ENCODE measurements at places on chromosomes 5 and 9.
A peak's percentile ranks its signal among the peaks of the same experiment; 100 is the strongest.

DNA sequence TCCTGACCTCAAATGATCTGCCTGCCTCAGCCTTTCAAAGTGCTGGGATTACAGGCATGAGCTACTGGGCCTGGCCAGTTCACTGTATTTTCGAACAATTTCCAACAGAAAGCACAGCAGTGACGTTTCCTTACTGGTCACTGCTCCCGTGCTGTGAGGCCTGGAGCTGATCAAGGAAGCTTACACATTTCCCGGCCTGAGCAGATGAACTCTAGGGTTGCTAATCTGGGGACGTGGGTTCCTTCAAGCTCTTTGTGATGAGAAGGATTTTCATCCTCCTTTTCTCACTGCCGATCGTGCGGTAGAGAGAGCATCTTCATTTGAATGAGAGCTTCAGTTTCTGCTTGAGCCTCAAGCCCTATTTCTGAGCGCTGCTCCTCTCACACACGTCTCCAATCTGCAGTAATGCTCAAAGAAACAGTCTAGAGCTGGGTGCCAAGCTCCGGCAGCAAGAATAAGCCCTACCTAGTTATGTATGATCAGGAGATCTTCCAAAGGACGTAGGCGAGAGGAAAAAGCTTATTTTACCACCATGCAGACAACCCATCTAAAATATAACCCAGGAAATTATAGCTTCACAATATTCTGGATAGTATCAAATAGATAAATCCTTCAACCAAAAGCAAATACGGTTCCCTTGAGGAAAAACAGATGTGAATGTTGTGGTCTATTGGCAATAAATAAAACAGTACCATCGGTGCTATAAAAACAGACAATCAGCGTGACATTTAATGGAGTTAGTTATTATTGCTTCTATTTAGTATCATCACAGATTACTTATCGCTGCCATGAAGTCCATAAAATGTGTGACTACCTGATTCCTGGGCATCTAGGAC lies 7.3 kb upstream of the SPATA24 start:
- no peak for DNase-seq

DNA sequence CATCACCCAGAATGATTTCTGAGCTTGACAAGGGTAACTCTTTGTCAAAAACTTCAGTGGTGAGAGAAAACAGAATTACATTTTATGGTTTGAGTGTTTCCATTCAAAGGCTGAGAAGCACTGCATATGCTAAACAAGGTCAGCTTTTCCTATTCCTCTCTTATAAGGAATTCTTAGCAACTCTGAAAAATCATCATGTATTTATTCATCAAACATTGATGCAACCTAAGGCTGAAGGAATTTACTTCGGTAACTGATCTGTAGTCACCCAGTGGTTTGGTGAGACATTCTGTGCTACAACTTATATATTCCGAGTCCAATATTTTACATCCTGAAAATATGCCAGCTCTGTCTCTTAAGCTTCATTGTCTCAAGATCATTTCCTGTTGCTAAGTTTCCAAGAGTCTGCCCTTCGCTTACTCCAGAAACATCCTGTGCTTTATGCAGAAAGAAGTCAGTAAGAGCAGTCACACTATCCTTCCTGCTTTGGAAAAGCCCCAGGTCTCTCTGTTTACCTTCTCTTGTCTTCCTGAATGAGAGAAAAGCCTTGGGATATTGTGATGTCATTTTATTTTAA lies 176.6 kb upstream of the TBCA start:
- DNase-seq: no peak

DNA sequence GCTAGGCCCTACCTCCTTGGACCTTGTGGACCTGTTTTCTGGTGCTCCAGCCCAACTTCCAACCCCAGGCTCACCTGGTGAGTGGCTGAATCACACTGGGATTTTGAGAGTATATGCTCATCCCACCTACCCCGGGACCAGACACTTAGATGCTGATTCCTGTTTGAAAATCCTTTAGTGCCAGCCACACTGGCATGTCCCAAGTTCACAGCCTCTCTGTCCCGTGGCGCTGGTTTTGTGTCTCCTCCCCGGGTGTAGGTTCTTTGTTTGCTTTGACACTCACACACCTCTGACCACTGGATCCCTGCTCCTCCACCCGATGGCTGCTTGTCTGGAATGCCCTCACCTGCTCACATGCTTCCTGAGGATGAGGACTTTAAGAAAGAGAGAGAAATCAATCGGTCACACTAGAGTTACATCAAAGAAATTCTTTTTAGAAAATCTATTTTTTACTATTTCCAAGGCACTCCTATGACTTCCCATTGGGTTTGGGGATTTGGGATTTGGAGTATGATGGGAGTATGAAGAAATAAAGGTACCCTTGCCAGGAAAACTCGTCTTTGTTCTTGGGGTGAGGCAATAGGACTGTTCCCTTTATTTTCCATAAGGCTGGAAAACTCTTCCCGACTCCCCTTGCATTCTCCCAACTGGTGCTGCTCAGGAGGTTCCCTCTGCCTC lies 7.3 kb upstream of the SLC25A48 start:
- no peak for DNase-seq

DNA sequence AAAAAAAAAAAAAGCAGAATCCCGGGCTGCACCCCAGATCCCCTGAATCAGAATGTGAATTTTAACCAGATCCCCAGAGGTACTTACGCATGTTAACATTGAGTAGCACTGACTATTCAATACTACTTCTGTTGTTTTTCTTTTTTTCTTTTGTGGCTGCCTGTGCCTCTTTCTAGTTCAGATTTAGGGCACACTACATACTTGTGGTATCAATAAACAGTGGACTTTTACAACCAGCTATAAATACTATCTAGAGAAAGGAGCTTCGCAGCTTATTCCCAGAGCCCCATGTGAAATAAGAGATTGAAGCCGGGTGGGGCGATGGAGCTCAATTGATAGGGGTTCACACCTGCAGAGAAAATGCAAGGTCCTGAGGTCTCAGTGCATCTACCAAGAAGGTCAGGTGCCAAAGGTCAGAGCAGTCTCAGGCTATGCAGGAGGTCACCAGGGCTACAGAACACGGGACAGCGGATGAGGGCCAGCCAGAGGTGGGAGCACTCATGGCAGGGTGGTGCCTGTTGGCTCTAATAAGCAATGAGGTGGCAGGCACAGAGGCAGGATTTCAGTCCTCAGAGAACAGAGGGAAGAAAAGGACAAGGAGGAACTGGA lies 22.3 kb downstream of the WWC1 start:
- DNase-seq: no peak

DNA sequence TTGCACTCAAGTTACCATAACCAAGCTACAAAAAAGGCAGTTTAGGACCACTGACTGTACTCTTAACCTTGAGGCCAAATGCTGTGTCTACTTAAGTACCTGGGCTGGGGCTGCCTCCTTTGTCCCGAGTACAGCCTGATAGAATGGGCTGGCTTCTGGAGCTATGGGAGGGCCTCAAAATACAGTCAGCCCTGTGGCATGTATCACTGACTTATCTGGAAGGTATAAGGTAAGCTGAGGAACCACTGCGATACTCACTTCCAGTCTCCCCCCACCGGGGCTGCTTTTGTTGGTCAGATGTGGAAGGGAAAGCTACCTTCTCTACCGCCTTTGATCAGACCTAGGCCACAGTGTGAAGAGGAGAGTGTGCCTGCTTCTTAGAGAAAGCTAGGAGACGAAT lies 404.8 kb downstream of the ARHGEF28 start:
- DNase-seq: no peak

DNA sequence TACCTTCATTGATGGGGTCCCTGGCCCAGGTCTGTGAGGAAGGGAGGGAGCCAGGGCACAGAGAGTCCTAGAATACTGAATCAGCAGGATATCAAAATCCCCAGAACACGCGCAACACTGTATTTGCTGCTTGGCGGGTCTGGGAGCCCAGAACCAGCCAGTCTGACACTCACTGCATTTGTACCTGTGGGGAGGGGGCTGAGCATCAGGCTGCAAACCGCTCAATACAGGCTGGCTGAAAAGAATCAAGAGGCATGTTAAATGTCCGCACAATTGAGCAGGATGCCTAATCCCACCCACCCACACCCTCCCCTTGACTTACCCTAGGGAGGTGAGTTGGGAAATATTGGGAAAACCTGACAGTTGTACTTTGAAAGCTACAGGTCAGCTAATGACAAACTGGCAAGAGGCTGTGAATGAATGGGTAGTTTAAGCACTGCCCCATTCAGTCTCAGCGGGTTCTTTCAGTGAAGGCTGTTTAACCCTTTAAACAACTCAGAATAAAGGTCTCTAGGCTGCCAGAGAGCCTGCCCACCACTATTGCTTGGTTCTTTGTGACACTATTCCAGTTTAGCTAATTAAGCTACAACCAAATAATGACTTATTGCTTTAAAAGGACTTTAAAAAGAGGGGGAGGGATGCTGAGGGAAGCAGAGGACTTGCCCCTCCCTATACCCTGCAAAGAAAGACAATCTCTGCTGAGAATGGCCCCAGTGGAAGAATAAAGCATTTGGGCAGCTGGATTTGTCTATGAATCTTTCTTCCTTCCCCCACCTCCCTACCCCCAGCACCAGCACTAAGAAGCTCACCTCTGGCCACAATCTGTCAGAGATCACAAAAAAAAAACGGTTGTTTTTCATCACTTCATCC lies 5.0 kb downstream of the SPRY4 start:
- no peak for DNase-seq

- DNase-seq: peak; percentile 18
Observed at GRCh38 chr5:765948-766631, 18.4 kb downstream of the ZDHHC11B start.

DNA sequence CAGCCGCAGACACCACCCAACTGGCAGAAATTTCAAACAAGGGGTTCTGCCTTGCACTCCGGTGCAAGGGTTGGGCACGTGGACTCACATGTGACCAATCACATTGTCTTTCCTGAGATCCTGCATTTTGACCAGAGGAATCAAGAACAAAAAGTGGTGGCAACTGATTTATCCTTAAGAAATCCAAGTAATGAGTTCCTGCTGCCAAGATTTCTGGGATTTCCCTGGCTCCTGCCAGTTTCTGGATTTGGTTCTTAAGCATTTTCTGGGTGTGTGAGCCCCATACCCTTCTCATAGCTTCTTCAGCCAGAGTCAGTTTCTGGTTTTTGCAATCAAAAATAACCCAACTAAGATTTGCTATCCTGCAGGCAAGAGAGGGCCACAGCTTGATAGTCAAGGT lies 17.4 kb upstream of the KCNIP1 start:
- no peak for DNase-seq

GRCh38 chr5:127941646-127942045 lies 141.9 kb upstream of the SLC12A2 start:
- no peak for DNase-seq

DNA sequence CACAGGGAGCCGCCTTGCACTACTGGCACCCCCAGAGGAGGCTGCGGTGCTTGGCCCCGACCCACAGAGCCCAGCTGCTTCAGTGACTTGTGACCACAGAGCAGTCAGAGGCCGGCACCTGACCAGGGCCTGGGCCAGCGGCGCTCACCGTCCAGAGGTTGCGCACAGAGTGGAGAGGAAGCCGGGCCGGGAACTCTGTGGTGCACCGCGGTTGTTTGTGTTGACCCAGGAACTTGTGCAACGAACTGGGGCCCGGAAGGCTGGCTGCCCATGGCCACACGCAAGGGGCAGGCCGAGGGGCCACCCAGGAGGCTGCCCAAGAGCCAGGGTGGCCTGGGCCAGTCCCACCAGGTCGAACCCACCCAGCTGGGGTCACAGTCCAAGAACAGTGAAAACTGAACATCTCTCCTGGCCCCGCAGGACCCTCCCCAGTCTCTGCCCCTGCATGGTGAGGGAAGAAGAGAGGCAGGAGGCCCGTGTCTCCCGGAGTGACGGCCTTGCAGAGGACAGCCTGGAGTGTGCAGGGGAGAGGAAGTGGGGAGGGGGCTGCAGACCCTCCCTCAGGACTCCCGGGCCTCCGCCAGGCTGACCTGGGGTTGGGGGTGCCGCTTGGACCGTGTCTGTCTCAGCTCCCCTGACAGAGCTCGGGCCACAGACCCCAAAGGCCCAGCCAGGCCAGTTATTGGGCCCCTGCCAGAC lies 42.8 kb upstream of the EGFL7 start:
- no peak for DNase-seq

DNA sequence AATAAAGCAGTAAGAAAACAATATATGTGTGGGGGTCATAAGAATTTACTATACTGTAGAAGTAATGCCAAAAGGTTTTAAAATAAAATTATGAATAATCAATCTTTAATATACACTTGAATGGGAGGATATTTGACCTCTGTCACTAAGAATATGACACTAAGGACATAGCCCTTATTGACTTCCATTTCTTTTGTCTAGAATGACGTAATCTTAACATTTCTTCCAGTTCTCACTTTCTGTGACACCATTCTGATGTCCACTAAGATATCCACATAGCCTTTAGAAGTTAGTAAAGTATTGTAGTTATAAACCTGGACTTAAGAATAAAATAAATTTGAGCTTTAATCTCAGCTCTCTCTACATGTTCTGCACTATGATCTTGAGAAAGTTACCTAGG lies 1050.7 kb downstream of the TLE4 start:
- no peak for DNase-seq

DNA sequence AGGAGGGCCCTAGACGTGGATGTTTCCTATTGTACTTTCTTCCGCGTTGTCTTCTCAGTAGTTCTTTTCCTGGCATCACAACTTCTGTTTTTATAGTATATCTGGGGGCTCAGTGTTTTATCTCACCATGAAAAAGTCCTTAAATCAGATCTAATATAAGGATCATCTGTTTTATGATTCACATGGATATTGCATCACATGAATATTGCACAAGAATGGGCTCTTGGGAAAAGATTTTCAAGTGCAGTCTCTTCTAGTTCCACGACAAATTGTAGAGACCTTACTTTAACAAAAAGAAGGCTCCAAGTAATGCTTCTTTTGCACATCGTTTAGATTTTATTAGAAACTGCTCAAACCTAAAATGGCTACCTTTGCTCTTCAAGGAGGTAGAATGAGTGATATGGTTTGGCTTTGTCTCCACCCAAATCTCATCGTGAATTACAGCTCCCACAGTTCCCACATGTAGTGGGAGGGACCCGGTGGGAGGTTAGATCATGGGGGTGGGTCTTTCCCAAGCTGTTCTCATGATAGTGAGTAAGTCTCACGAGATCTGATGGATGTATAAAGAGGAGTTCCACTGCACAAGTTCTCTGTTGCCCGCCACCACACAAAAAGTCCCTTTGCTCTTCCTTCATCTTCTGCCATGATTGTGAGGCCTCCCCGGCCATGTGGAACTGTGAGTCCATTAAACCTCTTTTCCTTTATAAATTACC lies 53.7 kb upstream of the FAM120A start:
- DNase-seq: no peak

Measured in activated T-cell treated with anti-CD3 and anti-CD28 coated beads, Interleukin-2, amount 50 U/mL, for 1 hour (primary cell).